ENCODE measurements at places on chromosomes 11 and 22.

GRCh38 chr11:35362521-35362980 is 56.8 kb downstream of the SLC1A2 start:
- DNase-seq = no peak

GRCh38 chr11:8717544-8717875 is 34.9 kb downstream of the RPL27A start:
- DNase-seq = no peak

DNA sequence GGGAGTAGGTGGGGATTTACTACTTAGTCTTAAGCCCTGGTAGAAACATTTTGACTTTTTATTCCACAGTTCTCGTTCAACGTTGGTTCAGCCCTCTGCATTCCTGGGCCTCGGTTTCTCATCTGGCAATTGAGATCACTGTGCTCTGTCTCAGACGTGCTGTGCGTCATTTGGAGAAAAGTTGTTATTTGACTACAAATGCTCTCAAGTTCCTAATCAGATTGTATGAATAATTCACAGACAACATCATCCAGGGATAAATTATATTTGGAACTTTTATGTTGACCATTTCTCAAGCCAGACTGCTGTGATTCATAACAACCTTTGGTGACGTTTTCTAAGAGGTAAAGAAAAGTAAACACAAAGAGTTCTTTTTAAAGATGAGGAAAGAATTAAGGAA is 69.2 kb downstream of the BLID start:
- DNase-seq = no peak

DNA sequence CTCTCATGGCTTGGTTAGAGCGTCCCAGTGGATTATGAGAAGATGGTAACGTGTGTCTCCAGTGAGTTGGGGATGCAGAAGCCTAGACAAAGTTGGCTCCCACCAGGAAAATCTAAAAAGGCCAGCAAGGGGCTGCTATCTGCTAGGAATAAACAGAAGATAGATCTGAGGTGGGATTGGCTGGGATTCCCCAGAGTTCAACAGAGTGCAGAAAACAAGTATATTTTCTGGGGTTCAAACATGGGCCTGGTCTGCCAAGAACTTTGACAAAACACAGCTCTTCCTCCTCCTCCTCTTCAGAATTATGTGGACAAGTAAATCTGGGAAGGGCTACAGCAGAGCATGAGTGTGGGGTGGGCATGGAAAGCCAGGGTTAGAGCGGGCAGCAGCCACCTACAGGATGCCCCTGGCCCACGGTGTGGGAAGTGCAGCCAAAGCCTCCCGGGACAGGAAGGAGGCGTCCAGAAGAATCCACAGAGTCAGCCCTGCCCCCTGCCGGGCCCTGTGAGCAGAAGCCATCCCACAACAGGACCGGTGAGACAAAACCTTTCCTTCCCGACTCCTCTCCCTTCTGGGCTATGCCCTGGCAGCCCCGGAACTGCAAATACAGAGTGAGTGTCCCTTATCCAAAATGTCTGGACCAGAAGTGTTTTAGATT is 67.1 kb downstream of the CD82 start:
- DNase-seq = no peak

GRCh38 chr11:92384358-92384757 is 159.7 kb downstream of the FAT3 start:
- DNase-seq = no peak

- DNase-seq = no peak
Observed at GRCh38 chr11:10920205-10920604, 62.4 kb upstream of the ZBED5 start.

- no peak for DNase-seq
Observed at GRCh38 chr11:1162138-1162475, 4.4 kb downstream of the MUC5AC start.

DNA sequence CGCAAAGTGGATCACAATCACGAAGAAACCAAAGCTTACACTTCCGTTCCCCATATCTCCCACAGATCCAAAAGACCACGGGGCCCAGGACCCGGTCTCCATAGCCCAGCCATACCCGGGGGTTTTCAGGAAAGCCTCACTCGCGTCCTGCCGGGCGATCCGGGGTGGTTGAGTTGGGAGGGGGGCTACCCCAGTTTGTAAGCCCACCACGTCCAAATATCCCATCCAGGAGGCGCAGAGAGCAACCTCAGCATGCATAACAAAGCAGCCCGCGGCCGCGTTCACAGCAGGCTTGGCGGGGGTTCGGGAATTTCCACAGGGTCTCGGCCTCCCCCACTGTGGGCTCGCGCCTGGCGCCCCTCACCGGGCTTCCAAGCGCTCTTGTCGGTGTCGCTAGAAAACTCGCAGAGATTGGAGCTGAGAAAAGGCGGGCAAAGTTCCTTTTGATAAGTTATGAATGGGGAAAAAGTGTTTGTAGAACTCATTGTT is 9.5 kb downstream of the SDF2L1 start:
- no peak for DNase-seq

DNA sequence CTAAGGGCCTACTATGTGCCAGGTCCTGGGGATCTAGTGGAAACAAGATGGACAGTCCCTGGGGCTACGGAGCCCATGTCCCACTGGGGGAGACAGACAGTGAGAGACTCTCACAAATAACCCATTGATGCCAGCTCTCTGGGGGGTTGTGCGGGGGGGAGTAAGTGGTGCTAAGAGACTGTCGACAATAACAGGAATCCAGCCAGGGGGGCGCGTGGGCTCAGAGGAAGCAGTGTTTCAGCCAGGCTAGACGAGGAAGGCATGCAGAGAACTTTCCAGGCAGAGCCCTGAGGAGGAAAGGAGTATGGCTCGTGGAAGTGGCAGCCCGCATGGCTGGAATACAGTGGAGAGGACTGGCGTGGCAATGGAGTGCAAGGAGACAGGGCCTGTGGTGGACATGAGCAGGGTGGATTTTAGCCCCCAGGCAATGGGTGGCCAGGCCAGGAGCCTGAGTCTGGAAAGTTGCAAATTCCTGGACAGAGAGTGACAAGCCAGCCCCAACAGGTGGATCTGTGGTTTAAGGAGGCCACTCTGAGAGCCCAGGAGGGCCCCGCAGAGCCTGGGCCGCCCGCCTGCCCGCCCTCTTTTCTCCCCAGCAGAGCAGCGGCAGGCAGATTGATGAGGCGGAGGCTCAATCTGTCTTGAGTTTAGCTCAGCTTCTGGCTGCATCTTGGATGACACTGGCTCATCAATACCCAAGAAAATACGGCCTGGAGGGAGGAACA is 40.0 kb upstream of the TCF20 start:
- no peak for DNase-seq

DNA sequence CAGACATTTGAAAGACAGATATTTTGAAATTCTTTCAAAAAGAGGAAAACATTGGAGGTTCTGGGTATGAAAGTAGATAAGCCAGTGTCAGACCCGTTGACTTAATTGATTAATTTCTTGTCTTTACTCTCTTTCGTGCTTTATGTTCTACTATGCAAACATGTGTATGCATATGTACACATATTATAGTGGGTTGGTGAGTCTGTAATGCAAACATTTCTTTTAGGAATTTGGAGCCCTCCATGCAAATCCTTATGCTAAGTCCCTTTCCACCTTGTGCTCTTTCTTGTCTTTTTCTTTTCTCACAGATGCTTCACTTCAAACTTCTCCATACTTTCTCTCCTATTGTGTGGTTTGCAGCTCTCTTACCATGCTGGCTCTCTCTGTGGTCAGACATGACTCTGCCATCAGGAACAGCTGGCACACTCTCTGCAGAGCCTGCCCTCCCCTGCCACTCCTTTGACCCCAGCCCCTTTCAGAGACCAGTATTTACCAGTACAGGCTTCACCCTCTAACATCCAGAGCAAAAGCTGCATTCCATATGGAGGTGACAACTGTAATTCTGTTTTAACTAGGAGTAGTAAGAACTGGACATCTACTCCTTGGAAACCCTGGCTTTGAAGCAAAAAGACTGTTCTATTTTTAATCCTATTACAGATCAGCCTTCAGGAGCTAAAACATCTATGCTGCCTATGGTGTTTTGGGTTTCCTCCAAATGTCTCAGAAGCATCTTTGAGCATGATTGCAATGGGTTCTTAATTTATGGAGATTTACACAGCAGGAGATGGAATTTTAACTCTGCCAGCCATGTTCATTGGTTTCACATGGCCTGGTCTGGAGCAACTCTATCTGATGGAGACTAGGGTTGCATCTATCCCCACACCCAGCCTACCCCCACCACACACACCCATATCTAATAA is 386.9 kb upstream of the FAT3 start:
- DNase-seq = no peak

DNA sequence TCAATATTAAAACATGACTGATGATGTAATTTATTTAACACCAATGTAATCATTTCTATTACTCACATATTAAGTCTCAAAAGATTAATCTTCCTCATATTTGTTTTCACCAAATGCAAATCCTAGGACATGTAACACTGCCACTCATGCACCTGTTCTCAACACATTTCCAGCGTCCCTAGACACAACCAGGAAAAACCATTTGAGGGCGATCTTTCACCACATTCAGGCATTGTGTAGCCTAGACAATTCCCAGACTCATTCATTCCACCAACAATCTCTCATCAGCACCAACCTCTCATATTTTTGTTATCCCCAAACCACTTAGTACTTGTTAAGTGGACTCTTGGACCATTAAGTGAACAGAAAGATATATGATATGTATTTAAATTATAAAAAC is 66.1 kb downstream of the SLC36A4 start:
- no peak for DNase-seq

- no peak for DNase-seq
Observed at GRCh38 chr11:65965986-65966762, 4.6 kb downstream of the SART1 start.

DNA sequence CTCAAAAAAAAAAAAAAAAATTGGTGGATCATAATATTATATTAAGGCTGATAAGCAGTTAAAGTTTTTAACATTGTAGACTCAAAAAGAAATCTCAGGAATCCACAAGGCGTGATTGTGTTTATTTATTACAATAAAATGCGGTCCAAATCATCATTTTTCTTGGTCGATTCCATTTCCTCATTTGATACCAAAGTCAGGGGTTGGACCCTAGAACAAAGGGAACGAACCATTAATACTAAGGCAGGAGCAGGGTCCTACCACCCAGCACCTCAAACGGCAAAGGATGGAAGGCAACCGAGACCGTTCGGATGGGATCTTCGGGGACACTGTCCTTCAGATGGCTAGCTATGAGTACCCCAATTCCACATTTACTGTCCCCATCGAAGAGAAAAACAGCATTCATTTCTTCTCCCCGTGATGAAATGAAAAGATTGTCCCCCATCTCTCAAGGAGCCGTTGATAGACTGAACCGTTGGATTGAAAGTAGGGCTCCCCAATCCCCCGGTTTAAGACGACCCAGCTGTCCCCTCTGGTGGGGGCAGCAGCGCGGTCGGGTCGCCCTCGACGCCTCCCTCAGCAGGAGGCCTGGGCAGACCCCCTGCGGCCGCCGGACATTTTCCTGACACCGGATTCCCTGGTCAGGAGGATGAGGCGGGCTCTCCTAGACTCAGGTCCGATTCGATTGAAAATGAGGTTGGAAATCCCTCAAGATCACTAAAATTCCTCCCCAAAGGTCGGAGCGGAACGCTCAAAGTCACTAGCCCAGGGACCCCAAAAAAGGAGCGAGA is 607 bp downstream of the DMC1 start:
- peak; percentile 7 for DNase-seq

GRCh38 chr22:28023036-28023435 is 104.0 kb upstream of the PITPNB start:
- no peak for DNase-seq

GRCh38 chr11:65353900-65354264 is 669 bp upstream of the TIGD3 start:
- no peak for DNase-seq

DNA sequence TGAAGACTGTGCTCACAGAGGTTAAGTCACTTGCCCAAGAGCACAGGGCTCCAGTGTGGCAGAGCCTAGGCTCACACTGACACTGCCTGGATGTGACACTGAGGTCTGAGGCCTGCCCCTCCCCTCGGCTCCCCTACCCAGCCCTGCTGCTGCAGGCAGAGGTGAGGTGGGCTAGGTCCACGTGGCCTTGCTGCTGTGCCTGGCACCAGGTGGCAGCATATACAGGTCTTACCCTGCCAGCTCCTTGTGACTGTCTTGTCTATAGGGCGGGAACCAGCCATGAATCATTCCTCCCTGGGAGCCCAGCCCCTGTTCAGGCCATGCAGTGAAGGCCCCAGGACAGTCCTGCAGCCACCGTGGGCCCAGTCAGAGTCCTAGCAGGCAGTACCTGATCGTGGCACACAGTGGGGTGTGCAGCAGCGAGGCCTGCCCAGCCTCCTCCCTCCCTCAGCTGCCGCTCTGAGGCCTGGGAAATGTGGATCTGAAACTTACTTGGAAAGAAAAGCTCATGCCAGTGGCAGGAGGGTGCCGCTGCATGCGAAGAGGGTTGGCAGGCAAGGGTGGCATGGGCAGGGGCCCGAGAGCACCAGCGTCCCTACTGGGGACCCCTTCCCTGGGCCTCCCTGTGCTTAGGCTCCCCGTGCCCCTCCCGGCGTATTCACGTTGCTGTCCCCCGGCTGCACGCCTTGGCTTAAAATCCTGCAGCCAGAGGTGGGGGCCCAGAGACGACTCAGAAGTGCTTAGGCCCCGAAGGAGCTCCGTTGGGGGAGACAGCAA is 1.2 kb upstream of the CERK start:
- DNase-seq = peak; percentile 31

- no peak for DNase-seq
Observed at GRCh38 chr22:37601540-37602442, 6.8 kb upstream of the GGA1 start.

DNA sequence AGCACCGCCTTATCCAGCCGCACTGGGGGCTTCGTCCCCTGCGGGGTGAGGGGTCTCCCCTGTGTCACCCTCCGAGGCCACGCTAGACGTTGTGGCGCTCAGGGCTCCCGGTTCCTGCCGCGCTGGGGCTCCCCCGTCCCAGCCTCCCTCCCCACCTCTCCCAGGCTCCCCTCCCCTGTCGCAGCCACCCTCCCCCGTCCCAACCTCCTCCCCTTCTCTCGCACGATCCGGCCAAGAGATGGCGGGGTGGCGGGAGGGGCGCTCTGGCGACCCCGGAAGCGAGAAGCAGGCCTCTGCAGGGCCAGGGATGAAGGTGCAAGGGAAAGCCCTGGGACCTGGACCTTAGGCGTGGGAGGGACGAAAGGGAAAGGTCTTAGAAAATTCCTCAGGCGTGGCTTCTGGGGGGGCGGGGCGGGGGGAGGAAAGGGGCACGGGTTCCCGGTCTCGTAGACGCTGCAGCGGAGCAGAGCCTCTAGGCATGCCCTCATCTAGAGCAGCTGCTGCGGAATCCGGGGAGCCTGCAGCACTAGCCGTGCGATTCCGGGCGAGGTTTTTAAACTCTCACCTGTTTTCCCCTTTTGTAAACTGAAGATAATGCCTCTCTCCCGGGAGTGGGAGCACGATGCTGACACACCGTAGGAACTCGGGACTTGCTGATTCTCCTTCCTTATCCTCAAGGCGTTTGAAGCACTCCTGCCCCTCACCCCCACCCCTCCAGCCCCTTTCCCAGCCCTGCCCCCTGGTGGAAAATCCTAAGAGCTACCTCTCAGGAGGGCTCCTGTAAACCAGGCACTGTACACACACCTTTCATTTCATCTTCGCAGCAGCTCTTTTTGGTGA is 14.4 kb downstream of the KCNJ5 start:
- DNase-seq = peak; percentile 28

All from muscle of arm (tissue), 14 donors.